ENCODE measurements at places on chromosomes 4 and X. TPM values are rescaled to one million over a fixed set of nuclear protein-coding genes. Genes with fewer than 3 reads are reported as not detected.

- H3K27me3 ChIP-seq, result peaks cover 7% of the 10 kb centered on the region
- DNase-seq, result no peak
- no peak overlapping the region for H3K27ac ChIP-seq
Measured at GRCh38 chr4:81106150-81106549, 75.6 kb downstream of the BMP3 start.

DNA sequence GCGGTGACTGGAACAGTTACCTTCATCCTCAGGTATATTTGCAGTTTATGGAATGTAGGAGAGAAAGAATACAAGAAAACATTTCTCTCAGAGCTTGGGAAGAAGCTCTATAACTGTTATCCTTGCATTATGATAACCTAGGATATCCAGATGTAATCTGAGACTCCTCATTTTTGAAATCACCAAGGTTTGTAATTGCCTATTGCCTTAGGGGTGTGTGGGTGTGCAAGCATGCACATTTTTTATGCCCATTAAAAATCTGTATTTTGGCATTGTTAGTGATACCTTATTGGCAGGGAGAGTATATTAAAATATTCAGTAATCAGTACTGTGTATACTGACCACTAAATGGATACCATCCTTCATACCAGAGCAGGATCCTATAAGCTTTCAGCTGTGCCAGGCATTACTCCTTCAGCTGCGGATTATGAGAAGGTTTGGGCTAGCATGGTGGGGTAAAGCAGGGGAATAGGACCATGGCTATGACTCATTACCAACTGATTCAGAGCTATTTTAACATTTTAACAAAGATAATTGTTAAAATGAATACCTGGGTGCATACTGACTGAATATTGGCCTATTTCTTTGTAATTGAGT lies 8.3 kb downstream of the SEC24B start:
- no peaks in the 10 kb centered on the region for H3K27me3 ChIP-seq
- peak overlapping the region; percentile 15 for H3K4me3 ChIP-seq
- no peak for DNase-seq
- H3K27ac ChIP-seq, result peak overlapping the region; percentile 84

GRCh38 chr4:94307231-94307871 lies 35.3 kb downstream of the HPGDS start:
- no peak for DNase-seq
- no peak overlapping the region for H3K27ac ChIP-seq
- H3K4me3 ChIP-seq, result no peak overlapping the region
- no peaks in the 10 kb centered on the region for H3K36me3 ChIP-seq
- H3K27me3 ChIP-seq, result no peaks in the 10 kb centered on the region

GRCh38 chr4:74258963-74259362 lies 49.3 kb upstream of the EPGN start:
- no peak overlapping the region for H3K27ac ChIP-seq
- no peaks in the 10 kb centered on the region for H3K36me3 ChIP-seq
- H3K4me3 ChIP-seq, result no peak overlapping the region
- no peaks in the 10 kb centered on the region for H3K4me1 ChIP-seq

DNA sequence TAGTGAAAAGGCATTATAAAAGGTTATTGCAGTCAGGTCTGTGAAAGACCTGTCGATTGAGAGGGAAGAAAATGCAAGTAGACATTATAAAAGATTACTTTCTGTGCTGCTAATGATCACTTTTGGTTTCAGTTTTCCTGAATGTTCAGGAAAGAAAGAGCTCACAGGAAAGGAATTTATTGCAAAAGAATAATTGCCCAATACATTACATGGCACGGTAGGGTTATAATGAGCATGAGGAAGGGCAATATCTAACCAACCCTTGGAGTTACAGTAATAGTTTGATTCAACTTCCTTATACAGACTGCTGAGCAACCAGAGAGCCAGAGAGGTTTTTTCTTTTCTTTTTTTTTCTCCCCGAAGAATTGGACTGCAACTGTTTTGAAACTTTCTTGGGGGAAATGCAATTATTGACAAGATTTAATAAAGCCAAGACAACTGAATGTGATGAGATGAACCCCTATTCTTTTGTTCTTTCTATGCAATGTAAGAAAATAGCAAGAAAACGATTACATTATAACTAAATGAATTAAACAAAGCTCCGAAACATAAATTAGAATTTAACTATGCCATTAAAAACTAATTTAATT lies 247.0 kb downstream of the C4orf33 start:
- no peaks in the 10 kb centered on the region for H3K36me3 ChIP-seq
- H3K27me3 ChIP-seq, result peaks cover 45% of the 10 kb centered on the region
- no peak overlapping the region for H3K4me3 ChIP-seq
- no peak for DNase-seq
- no peak overlapping the region for H3K27ac ChIP-seq

- H3K4me1 ChIP-seq, result peaks cover 3% of the 10 kb centered on the region
- H3K4me3 ChIP-seq, result no peak within 1 kb of the TSS
Measured at GRCh38 chr4:164876700-164877324, at the start of gene APELA. TSS of gene APELA (plus strand) at chr4:164877178. CDS start at chr4:164877332, 154 bp downstream.

DNA sequence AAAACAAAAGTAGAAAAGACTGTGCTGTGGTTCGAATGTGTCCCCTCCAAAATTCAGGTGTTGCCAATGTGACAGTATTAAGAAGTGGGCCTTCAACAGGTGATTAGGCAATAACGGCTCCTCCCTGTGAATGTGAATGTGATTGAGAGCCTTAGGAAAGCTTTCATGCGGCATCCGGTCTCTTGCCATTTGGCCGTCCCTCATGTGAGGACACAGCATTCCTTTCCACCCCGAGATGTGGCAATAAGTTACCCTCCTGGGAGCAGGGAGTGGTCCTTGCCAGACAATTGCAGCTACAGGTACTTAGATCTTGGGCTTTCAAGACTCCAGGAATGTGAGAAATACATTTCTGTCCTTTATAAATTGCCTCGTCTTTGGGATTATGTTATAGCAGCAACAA lies 129.3 kb downstream of the CPEB2 start:
- H3K36me3 ChIP-seq, result no peaks in the 10 kb centered on the region
- no peak overlapping the region for H3K4me3 ChIP-seq
- H3K4me1 ChIP-seq, result no peaks in the 10 kb centered on the region
- H3K27ac ChIP-seq, result no peak overlapping the region
- DNase-seq, result no peak

DNA sequence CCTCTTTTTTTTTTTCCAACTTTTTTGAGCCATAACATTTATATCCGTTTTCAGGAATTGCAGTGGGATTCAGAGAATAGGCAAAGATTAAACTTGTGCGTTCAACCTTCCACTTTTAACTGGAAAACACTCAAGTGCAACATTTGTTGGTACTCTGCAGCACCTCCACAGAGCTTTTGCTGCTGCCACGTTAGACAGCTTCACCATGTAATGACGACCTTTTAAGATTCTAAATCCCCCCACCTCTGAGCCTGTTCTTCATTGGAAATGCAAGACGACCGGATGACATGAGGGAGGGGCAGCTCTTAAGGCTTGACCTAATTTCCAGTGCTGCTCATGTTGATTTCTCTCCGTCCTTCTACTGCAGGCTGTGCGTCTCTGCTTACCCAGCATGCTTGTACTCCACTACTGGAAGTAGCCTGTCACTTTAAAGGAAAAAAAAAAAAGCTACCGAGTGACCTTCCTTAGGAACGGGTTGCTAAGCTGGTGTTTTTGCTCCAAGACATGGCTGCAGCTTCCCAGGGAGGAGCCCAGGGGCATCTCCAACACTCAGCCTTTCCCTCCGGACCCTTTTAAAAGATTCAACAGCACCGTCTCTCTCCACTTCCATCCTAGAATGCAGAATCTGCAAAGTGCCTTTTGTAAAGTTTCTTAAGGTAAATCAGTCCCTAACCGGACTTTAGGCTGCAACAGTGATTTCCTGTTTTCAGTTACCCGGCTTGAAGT lies at the start of gene CC2D2A:
TSS of gene CC2D2A (plus strand) at position 481 of the 726 bp plus-strand sequence. CDS start 6,051 bp downstream, outside the sequence.
- no peak for DNase-seq
- peaks cover 12% of the 10 kb centered on the region for H3K36me3 ChIP-seq
- peak within 1 kb of the TSS; percentile 87 for H3K4me3 ChIP-seq
- peaks cover 5% of the 10 kb centered on the region for H3K27me3 ChIP-seq
- peaks cover 36% of the 10 kb centered on the region for H3K4me1 ChIP-seq

- no peak for DNase-seq
- no peak overlapping the region for H3K4me3 ChIP-seq
- no peaks in the 10 kb centered on the region for H3K4me1 ChIP-seq
- H3K36me3 ChIP-seq, result no peaks in the 10 kb centered on the region
Measured at GRCh38 chr4:137576446-137576845, 44.2 kb upstream of the PCDH18 start.

GRCh38 chr4:5371415-5372190 lies 320.3 kb downstream of the STK32B start:
- no peaks in the 10 kb centered on the region for H3K36me3 ChIP-seq
- H3K4me3 ChIP-seq, result no peak overlapping the region
- no peaks in the 10 kb centered on the region for H3K4me1 ChIP-seq
- no peaks in the 10 kb centered on the region for H3K27me3 ChIP-seq

- DNase-seq, result no peak
- no peak overlapping the region for H3K4me3 ChIP-seq
- H3K27me3 ChIP-seq, result peaks cover 34% of the 10 kb centered on the region
- no peaks in the 10 kb centered on the region for H3K36me3 ChIP-seq
- no peaks in the 10 kb centered on the region for H3K4me1 ChIP-seq
Measured at GRCh38 chrX:8730812-8731558, 952 bp downstream of the ANOS1 start.

DNA sequence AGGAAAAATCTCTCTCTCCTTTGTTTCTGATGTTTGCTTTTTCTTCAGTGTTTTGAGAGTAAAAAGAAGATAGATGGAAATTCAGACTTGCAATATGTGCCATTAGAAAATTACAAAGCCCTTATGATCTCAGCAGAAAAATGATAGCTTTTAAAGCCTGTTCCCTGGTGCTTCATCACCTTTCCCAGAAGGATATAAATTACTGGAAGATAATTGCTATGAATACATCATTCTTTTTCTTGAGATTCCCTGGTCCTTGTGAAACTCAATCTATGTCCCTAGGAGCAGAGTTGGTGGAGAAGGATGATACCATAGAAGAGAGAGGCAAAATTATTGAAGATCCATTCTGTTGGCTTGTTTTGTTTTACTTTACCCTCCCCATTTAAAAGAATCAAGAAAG lies 86.5 kb downstream of the GLRA3 start:
- H3K27ac ChIP-seq, result no peak overlapping the region
- no peak overlapping the region for H3K4me3 ChIP-seq
- H3K27me3 ChIP-seq, result no peaks in the 10 kb centered on the region
- H3K36me3 ChIP-seq, result no peaks in the 10 kb centered on the region
- no peak for DNase-seq
- H3K4me1 ChIP-seq, result no peaks in the 10 kb centered on the region

The SHISA3 gene
- not detected for total RNA-seq

The ETNPPL gene
- total RNA-seq, result not detected

The RHOXF2 gene
- not detected for total RNA-seq

The PABPC1L2A gene
- not detected for total RNA-seq

The RPL9 gene
- 2,610 TPM for total RNA-seq

The LEF1 gene
- total RNA-seq, result 236 TPM

The ZNF827 gene
- 14.9 TPM for total RNA-seq

The XKRX gene
- 0.30 TPM for total RNA-seq

Measured in T-helper 17 cell (primary cell).